ENCODE measurements at places on chromosomes 5 and 9. TPM values are rescaled to one million over a fixed set of nuclear protein-coding genes. Genes with fewer than 3 reads are reported as not detected.

The CCL28 gene
- total RNA-seq: 0.65 TPM

The INSL6 gene
- total RNA-seq: not detected

The PCDHB5 gene
- 0.39 TPM for total RNA-seq

The DMGDH gene
- 1.2 TPM for total RNA-seq

The LHX6 gene
- 1.0 TPM for total RNA-seq

The KLF4 gene
- total RNA-seq: 10.0 TPM

The PAXX gene
- 33.0 TPM for total RNA-seq

The GLDC gene
- 2.2 TPM for total RNA-seq

The FOXD4L4 gene
- total RNA-seq: 0.08 TPM

The TRIM32 gene
- total RNA-seq: 26.9 TPM

The BRD3OS gene
- 15.5 TPM for total RNA-seq

The PCDHA1 gene
- not detected for total RNA-seq

The EMB gene
- 3.2 TPM for total RNA-seq

The PDZD2 gene
- total RNA-seq: 0.16 TPM

The GABRA6 gene
- not detected for total RNA-seq

The RGMB gene
- total RNA-seq: 32.6 TPM

The LMX1B gene
- not detected for total RNA-seq

The SLC6A3 gene
- total RNA-seq: not detected

The ADRB2 gene
- 0.65 TPM for total RNA-seq

The VCAN gene
- 261 TPM for total RNA-seq

The ZFP37 gene
- 4.6 TPM for total RNA-seq

The SLC12A2 gene
- 10.3 TPM for total RNA-seq

The CCDC171 gene
- total RNA-seq: 1.0 TPM

The PCDHGB5 gene
- total RNA-seq: 7.6 TPM

The IRX4 gene
- not detected for total RNA-seq

The TSPAN17 gene
- total RNA-seq: 36.1 TPM

The FAM114A2 gene
- 13.3 TPM for total RNA-seq

The FAXDC2 gene
- 3.6 TPM for total RNA-seq

The PTGR1 gene
- total RNA-seq: 101 TPM

The HAVCR2 gene
- total RNA-seq: 0.88 TPM

The SLCO6A1 gene
- total RNA-seq: not detected

The C5orf58 gene
- total RNA-seq: not detected

The SOWAHA gene
- 0.16 TPM for total RNA-seq

The FOCAD gene
- 29.6 TPM for total RNA-seq

The DMRTA1 gene
- total RNA-seq: 0.26 TPM

The IFNB1 gene
- not detected for total RNA-seq

The PCYOX1L gene
- total RNA-seq: 14.2 TPM

The HMMR gene
- total RNA-seq: 15.6 TPM

The COL23A1 gene
- total RNA-seq: not detected

The CAMK4 gene
- total RNA-seq: 7.3 TPM

The ZNF354C gene
- 8.4 TPM for total RNA-seq

The TAF11L5 gene
- total RNA-seq: not detected

The SYK gene
- 0.16 TPM for total RNA-seq
